GDM1 (cell line): ENCODE measurements at places on chromosomes 1 and 21.

DNA sequence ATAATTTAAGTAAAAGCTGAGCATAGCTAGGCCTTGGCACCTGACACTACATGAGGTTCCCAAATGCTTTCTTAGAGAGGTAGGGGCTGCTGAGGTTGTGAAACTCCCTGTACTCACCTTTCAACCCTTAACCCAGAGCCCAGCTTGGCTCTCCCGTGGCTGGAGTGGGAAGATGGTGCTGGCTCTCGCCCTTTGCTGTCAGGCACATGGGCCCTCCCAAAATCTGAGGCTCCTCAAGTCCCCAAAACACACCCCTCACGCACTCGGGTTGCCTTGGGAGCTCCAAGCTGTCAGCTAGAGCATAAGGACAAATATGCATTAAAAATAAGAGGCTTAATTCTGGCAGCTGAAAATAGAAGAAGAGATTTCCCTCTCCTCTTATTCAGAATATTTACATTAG is 46.7 kb upstream of the PLPPR4 start:
- DNase-seq = no peak

GRCh38 chr1:54403808-54404261 is 2.4 kb downstream of the SSBP3 start:
- DNase-seq = peak; percentile 30

DNA sequence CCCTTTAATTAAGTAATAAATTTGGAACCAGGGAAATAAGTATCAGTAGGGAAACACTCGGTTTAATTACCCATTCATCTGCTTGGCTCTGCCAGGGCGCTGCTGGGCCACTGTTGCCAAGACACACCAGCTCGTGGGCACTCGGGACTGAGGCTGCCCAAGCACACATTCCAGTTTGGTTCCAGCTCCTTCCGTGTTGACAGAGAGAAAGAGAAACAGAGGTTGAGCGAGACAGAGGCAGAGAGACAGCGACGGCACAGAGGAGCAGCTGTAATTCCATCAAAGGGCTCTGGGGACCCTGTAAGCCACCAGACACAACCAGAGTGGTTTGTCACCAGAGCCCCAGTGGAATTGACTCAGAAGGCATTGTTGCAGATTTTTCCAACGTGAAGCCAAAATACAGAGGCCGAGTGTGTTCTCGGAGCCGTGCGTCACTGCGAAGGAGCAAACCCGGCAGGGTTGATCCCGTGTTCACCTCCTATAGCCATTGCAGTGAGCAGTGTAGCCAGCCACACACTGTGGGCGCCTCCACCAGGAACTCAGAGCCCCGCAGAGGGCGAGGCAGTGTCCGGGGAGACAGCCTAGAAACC is 33.5 kb downstream of the SYF2 start:
- no peak for DNase-seq

- no peak for DNase-seq
Observed at GRCh38 chr1:210635108-210635507, 306.4 kb downstream of the HHAT start.

- DNase-seq = no peak
Observed at GRCh38 chr1:75233302-75233929, 99.2 kb downstream of the LHX8 start.
